EL (cell line): ENCODE measurements at places on chromosomes 13 and 19.
A peak's percentile ranks its signal among the peaks of the same experiment; 100 is the strongest.

GRCh38 chr13:40172878-40173277 is 493.6 kb downstream of the FOXO1 start:
- no peak for DNase-seq

GRCh38 chr19:46349311-46349993 is 2.6 kb downstream of the PPP5C start:
- DNase-seq: no peak

- no peak for DNase-seq
Observed at GRCh38 chr13:36903925-36904595, 16.0 kb downstream of the SMAD9 start.

GRCh38 chr19:5959260-5960004 is 18.5 kb downstream of the RANBP3 start:
- no peak for DNase-seq

DNA sequence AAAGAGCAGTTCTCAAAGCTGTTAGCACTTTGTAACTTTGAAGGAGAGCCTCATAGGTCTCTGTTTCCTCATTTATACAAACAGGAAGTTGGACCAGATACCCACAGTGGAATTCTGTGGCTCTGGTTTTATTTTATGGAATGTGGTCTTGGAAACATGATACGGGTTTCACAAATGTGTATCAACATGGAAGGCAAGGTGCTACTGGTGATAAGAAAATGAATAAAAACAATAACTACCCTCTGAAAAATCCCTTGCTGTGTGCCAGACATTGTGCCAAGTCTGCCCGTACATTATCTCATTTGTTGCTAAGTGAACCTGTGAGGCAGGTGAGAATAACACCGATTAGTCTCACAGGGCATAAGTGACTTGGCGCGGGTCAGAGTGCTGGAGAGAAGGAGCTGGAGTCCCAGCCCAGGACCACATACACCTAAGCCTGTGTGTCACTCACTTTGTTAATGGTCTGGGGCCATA is 45.0 kb upstream of the RNF113B start:
- DNase-seq: peak; percentile 63

DNA sequence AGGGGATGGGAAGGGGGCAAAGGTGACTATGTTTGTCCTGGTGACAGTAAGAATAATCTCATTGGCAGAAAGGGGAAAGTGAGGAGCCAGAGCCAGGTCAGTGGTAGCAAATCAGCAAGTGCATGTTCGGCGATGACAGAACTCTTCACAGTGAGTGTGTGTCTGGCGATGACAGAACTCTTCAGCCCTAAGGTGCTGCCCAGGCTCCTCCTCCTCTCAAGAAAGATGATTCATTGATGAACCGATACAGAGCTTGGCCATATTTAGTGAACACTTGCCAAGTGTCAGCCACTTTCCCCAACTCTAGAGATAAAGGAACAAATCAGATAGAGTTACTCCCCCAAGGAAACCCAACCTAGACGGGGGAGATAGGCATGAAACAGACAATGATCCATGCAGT is 199.3 kb upstream of the UBL3 start:
- peak; percentile 58 for DNase-seq

DNA sequence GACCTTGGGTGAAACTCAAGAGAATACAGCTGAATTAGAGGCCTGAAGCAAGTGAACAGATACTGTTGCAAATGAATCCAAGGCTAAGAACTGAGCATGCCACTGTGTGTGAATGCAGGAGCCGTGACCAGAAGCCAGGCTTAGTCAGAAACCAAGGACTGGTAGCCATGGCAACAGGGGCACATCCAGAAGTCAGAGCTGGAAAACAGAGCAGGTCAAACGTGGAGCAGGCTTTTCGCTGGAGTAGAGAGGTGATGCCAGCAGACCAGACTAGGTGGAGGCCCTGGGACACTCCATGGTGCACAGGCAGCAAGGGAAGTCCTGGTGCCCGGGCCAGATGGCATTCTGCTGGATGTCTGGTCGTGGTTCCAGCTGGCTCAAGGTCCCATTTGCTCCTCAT is 564.1 kb downstream of the PCDH9 start:
- DNase-seq: peak; percentile 62

DNA sequence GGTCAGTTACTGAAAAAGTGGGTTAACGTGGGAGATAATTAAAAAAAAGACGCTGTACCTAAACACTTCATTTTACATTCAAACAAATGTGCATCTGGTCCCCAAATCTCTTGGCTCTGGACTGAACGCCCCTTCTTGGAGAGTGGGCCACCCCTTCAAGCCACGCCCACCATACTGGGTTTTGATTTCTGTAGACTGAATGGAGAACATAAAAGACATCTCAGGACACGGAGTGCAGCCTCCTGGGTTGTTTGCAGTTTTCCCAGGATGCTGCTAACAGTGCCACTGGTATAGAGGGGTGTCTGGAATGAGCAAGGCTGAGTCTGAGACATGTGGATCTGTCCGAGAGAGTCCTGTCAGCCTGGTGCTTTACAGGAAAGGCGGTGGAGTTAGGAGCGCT is 10.6 kb downstream of the TFDP1 start:
- no peak for DNase-seq

DNA sequence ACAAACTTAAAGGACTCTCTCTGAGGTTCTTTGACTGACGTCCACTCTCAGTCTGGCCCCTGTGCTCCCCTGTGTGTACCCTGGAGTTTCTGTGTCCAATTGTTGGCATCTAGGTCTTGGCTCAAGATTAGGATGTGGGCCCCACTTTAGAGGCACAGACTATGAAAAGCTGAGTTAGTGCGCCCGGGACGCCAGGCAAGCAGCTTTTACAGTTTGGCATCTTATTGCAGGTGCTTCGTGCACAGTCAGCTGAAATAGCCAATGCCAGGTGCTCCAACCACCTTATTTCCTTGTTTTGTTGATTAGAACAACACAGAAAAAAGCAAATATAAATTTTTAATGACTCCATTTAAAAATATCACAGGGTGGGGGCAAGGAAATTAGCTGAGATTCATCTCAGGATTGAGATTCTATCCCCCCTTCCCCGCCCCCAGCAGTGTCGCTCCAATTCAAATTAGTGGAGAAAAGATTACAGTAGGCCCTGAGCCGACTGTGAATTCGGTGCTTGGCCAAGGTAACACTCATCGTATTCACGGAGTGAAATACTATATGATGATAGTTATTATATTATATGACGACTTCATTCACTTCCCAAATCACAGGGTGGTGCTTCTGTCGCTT is 4.3 kb downstream of the SOX1 start:
- DNase-seq: no peak

DNA sequence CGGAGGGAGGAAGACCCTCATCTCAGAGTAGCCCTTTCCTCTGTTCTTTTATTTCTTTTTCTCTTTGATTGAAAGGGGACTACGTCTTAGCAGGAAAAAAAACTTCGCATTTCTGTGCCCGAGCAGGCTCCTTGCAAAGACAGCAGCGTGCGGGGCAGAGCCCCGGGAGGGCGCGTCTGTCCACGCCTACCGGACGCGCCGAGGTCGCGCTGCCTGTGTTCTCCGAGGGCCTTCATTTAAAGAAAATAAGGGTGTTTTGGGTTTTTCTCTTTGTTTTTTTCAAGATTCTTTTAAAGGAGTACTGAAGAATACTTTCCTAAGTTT is 29.2 kb downstream of the CERS1 start:
- DNase-seq: no peak

DNA sequence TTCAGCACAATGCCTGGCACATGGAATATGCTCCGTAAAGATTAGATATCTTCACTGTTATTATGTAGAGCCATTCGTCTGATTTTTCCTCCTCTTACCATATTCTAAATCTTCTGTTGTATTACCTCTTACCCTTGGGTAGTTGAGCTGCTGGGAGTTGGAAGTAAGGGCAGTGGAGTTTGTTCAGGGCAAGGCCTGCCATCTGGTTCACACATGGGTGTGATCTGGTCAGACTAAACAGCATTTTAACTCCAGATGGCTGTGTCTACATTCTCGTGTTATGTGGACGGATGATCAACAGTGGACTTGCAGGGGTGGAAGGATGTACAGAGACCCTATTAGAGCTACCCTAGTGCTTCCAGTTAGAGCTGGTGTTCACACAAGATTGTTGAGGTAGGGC is 164.9 kb downstream of the ZIC5 start:
- no peak for DNase-seq

GRCh38 chr19:46533078-46533620 is 37.5 kb upstream of the PNMA8B start:
- DNase-seq: no peak

GRCh38 chr19:42244347-42245220 is 2.2 kb upstream of the GSK3A start:
- peak; percentile 96 for DNase-seq

DNA sequence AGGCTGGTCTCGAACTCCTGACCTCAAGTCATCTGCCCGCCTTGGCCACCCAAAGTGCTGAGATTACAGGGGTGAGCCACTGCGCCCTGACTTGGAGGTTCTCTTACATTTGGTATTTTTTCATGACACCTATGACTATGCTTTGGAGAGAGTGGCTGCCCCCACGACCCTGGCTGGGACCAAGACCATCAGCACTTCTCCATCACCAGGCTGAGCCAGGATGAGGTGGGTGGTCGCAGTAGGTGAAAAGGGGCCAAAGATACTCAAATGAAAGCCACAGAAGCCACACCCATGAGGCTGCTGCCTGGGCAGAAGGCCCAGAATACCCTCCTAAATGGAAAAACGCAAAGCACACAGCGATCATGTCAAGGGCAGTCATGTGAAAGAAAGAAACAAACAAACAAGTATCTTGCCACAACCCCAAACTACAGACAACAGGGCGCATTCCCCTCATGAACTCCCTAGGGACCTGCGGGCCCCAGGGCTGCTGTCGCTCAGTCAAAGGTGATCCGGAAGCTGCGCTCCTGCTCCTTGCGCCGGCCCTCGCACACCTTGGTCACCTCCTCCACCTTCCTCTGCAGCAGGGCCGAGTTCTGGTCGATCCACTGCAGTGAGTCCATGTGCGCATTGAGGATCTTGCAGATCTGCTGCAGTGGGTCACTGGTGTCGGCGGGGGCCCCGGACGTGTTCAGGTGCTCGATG is 11.2 kb upstream of the IL4I1 start:
- DNase-seq: no peak

- DNase-seq: no peak
Observed at GRCh38 chr19:4997297-4997696, 28.4 kb downstream of the KDM4B start.

DNA sequence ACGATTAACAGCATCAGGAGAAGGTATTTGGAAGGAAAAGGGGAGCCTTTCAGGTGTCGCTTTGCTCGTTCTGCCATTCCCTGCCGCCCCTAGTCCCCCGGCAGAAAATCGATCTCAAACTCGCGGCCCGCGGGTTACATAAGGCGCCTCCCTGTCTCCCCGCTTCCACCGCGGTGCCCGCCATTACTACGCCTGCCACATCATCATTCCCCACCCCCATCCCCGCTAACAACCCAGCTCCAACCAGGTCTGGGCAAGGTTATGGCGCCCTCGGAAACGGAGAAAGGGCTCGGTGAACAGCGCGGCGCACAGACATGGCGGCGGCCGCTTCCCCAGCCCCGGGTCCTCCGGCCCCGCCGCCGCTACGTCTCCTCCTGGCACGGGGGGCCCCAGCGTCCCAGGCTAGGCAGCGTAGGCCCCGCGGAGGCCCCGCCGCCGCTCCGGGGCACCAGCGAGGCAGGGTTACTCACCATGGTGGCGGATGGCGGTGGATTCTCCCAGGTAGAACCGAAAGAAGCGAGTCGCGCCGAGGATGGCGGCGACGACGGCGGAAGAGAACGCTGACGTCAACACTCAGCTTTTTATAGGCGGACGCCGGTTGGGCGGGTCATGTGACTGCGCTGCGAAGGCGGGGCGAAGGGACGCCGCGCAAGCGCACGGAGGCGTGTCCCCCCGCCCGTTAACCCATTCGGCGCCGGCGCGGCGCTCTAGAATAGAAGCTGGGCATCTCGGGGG is at the start of gene EEF2:
EEF2 (minus strand) TSS at position 556 of the 735 bp plus-strand sequence; CDS start at position 473, 83 bp downstream.
- peak; percentile 84 for DNase-seq

GRCh38 chr13:113138792-113139551 is 16.4 kb downstream of the F10 start:
- no peak for DNase-seq

- peak; percentile 95 for DNase-seq
Observed at GRCh38 chr13:43686557-43686956, 100.2 kb downstream of the ENOX1 start.

- peak; percentile 50 for DNase-seq
Observed at GRCh38 chr13:44951184-44951583, 38.1 kb downstream of the NUFIP1 start.

GRCh38 chr19:15548648-15549047 is 40.3 kb downstream of the CYP4F22 start:
- DNase-seq: no peak

- no peak for DNase-seq
Observed at GRCh38 chr19:48674216-48674809, 1.5 kb upstream of the NTN5 start.

DNA sequence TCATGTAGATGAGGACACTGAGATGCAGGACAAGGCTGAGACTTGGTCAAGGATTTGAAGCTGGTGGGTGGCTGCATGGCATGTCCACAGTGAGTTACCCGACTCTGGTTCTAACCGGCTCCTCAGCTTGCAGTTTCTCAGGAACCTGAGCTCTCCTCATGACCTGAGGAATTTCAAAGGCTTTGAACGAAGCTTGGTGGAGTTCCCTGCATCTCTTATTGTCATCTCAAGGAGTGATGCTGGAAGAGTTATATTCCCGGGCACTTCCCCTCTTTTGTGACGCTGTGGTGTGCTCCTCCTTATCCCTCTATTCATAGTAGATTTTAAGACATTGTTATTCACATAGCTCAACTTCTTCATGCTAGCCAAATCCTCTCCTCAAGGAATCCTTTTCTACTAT is 500.1 kb upstream of the HTR2A start:
- no peak for DNase-seq

- DNase-seq: peak; percentile 49
Observed at GRCh38 chr19:27972291-27973040, 1240.5 kb downstream of the UQCRFS1 start.

DNA sequence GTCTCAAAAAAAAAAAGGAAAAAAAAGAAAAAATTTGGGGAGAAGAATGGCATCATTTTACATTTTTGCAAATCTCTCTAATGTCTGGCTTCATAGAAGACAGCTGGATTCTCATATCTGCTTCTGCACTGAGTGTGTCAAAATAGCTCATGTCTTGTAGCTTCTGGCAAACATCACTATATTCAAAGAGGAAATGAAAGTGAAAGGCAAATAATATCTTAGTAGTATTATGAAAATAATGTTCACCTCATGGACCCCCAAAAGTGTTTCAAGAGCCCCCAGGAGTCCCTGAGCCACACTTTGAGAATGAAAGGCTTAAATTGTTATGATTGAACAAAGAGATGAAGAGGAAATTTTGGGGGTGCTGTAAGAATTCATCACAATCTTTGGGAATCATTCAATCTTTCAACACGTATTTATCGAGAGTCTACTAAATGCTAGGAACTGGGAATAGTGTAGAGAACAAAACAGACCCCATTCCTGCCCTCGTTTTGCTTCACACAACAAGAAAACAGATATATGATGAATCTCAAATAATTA is 1.2 kb upstream of the SLC6A16 start:
- no peak for DNase-seq

GRCh38 chr19:19461671-19462622 is 53.4 kb downstream of the TSSK6 start:
- no peak for DNase-seq

DNA sequence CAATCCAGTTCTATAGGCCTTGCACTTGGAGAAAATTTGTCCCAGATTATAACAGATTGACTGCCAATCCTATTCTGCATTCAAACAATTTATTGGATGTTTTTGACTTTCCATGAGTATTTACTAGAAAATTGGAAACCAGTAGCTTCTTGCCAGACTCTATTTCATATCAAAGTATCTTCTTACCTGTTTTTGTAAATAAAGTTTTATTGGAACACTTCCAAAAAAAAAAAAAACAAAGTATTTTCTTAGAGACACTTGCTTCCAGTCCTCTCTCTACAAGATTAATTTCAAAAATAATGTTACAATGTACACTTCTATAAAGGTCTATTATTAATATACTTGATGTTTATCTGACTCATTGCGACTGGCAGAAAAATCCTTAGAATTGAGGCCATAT is 209.2 kb upstream of the PCDH9 start:
- DNase-seq: no peak
